ENCODE measurements at places on chromosomes 3 and 15.

- no peak for DNase-seq
These were observed 257.9 kb downstream of the UACA start for GRCh38 chr15:70505411-70505919.

DNA sequence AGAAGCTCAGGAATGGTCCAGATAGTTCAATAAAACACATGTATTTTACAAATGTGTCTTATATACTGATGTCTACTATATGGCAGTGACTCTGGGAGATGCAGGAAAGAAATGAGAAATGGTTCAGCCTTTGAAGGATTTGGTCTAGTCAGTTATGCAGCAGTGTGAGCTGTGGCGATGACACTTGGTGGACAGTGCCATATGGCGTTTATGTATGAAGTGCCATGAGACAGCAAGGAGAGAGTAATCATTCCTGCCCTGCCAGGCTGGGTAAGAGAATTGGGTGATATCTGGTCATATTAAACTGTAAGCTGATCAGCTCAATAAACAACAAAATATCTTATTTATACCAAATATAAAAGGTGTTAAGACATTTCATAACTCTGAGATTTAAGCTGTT is 47.6 kb upstream of the ANP32A start:
- no peak for DNase-seq

DNA sequence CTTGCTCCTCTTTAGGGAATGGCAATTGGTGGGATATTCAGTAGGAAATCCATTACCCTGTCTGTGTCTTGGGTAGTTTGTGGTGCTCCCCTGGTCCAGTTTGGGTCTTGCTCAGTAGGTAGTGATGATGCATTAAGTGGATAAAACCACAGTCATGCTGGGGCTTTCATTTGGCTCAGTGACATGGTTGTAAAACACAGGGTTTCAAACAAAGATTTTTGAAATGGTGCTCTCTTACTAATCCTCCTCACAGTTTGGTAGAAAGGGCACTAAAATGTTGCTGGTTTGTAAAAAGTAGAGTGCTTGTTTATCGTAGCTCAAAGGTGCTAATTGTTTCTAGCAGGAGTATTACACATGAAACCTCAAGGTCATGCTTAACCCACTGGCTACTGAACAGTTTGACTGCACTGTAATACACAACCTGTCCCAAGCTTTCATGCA is 22.9 kb downstream of the BBX start:
- DNase-seq, result no peak

- no peak for DNase-seq
These were observed 384 bp upstream of the LEKR1 start for GRCh38 chr3:156825795-156826143.

GRCh38 chr15:79798311-79798710 is 98.5 kb downstream of the MTHFS start:
- DNase-seq, result no peak

DNA sequence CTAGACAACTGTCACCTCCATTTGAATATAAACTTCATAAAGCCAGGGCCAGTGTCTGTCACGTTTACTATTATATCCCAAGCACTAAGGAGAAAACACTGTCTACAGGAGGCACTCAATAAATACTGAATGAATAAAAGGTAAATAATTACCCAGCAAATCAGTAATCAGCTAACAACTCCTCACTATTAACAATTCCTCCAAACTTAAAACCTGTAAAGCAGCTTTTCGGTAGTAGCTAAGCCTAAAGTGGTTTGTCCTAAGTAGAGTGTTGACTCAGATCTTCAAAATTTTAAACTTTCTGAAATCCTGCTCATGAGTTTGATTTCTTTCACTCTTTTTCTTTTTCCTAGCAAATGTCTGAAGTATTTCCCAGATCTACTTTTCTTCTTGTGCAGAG is 39.9 kb downstream of the C3orf80 start:
- DNase-seq, result peak; percentile 65

- peak; percentile 65 for DNase-seq
These were observed 16.3 kb upstream of the JMJD7 start for GRCh38 chr15:41811432-41812195.

- no peak for DNase-seq
These were observed 29.5 kb downstream of the CORO2B start for GRCh38 chr15:68608206-68608843.

GRCh38 chr3:186320862-186321568 is 41.0 kb downstream of the DGKG start:
- DNase-seq, result peak; percentile 57

- no peak for DNase-seq
These were observed 118.2 kb downstream of the ADAM10 start for GRCh38 chr15:58631319-58631718.

- DNase-seq, result no peak
These were observed 192.8 kb upstream of the ROBO1 start for GRCh38 chr3:79960594-79960993.

DNA sequence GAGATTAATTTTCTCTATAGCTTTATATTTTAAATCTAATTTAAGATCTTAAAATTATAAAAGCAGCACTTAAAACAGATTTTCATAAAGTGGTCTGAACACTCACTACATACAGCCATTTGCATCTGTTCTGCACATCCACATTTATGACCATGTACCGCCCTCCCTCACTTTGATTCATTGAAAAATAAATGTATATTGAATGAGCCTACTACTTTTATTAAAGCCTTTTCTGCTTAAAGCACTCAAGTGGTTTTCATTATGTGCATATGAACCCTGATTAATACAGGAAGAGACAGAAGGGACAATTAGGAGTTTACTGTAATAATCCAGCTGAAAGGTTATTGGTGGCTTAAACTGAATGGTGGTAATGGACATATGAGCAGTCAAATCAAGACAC is 129.4 kb downstream of the DLG1 start:
- no peak for DNase-seq

DNA sequence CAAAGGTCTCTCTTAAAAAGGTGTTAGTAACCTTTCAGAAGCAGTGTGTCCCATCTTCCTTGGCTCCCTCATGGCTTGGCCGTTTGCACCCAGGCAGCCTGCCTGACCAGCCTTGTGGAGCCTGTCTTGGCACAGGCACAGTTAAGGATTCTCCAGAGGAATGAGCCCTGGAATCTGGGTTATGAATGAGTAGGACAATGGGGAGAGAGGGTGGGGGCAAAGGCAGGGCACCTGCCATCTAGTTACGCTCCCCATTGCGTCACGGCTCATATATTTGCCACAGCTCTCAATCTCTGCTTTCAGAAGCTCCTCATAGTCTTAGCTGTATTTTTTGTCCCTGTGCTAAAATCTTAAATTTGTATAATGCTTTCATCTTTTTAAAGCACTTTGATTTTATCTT is 50.6 kb downstream of the WDR76 start:
- no peak for DNase-seq

DNA sequence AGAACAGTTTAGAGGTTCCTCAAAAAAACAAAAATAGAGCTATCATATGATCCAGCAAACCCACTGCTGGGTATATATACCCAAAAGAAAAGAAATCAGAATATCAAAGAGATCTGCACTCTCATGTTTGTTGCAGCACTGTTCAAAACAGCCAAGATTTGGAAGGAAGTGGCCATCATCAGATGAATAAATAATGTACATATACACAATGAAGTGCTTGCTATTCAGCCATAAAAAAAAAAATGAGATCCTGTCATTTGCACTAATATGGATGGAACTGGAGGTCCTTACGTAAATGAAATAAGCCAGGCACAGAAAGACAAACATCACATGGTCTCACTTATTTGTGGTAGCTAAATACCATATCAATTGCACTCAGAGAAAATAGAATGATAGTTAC is 58.4 kb downstream of the SCAPER start:
- DNase-seq, result peak; percentile 66

GRCh38 chr15:56241374-56242105 is 2.1 kb downstream of the RFX7 start:
- DNase-seq, result peak; percentile 44

DNA sequence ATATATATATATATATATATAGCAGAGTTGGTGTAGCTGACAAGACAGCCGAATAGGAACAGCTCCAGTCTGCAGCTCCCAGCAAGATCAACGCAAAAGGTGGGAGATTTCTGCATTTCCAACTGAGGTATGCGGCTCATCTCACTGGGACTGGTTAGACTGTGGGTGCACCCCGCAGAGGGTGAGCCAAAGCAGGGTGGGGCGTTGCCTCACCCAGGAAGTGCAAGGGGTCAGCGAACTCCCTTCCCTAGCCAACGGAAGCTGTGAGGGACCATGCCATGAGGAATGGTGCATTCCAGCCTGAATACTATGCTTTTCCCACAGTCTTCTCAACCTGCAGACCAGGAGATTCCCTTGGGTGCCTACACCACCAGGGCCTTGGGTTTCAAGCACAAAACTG is 81.7 kb upstream of the ST3GAL6 start:
- DNase-seq, result no peak

GRCh38 chr3:69239063-69239462 is 116.7 kb upstream of the LMOD3 start:
- no peak for DNase-seq
